ENCODE measurements at places on chromosomes 6 and 20. TPM values are rescaled to one million over a fixed set of nuclear protein-coding genes. Genes with fewer than 3 reads are reported as not detected.
A peak's percentile ranks its signal among the peaks of the same experiment; 100 is the strongest.

GRCh38 chr20:44532981-44533331, 11.1 kb upstream of the SERINC3 start:
- DNase-seq, result no peak

- DNase-seq, result no peak
Observed at GRCh38 chr6:145977881-145978280, 13.7 kb upstream of the SHPRH start.

DNA sequence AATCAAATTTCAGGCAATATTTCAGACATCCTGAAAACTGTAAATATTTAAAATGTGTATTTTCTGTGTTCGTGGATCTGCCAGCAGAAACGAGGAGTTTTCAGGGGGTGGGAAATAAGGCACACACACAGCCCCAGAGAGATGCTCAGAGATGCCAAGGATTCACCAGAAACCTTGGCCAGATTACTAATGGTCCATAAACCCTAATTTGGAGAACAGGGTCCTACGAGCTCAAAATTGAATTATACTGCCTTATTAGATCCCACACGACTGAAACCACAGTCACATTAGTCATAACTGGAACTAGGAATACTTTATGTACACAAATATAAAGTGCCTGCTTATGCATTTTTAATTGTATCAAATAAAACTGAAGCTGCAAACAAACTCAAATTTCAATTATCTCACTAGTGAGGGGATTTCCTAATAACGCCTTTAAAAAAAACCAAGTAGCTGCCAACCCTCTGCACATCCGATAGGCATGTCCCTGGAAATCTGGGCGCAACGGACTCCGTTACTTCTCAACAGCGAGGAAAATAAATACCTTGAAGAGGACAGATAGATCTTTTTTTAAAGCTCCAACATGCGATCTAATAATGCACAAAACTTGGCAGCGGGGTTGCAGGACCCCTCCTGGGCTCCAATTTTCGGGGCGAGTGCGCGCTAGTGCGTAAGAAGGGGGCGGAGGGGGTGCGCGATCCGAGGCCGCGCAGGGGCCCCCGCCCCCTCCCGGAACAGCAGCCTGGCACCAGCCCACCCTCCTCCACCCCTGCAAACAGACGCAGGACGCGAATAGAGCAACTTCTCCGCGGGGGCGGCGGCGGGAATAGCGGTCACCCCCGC, 897 bp downstream of the CHD6 start:
- DNase-seq, result peak; percentile 77

Gene SAPCD1
- 0.57 TPM for total RNA-seq

GRCh38 chr20:21719592-21720214, 14.2 kb downstream of the PAX1 start:
- no peak for DNase-seq

- no peak for DNase-seq
Observed at GRCh38 chr6:79453558-79454042, 83.6 kb downstream of the LCA5 start.

DNA sequence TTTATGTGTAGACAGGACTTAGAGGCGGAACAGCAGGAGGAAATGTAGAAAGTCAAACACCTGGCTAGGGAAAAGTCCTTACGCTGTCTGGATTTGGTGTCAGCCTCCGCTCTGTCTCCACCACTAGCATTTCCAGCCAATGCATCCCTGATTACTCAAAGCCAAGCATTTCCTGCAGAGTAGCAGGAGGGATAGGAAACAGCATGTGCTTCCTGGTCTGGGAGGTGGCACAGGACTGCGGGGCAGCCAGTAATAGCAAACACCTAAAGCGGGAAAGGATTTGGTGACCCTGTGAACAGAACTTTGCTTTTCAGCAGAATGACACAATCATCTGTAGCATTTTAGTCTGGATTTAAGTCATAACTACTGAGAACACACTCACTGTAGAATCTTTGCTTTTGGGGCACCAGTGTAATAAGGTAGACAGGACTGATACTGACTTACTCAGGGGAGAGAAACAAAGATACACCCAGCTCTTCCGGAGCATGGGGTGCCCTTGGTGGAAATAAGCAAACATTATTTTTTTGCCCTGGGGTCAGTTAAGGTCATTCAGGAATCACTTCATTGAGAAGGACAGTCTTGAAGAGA, 133.3 kb upstream of the AHI1 start:
- no peak for DNase-seq

Gene FOXA2
- total RNA-seq, result not detected

Gene MAFB
- 17.7 TPM for total RNA-seq

Gene VSX1
- 0.14 TPM for total RNA-seq

DNA sequence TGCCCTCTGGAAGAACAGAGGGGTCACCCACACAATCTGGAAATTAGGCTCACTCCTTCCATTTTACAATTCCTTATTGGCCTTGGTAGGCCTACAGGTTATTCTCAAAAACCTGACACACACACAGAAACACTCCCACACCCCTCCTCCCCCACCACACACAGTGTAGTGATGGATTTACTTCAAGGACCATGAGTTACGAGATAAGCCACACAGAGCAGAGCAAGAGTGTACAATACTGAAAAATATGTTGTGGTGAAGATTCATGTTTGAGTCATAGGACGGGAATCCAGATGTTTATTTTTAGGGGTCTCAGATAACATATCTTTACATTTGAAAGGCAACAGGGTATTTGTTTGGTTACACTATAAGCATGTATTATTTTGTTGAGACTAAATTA, 291.9 kb downstream of the PLCB1 start:
- no peak for DNase-seq

GRCh38 chr6:138229663-138230179, 11.4 kb upstream of the PBOV1 start:
- no peak for DNase-seq

Gene CAGE1
- 0.11 TPM for total RNA-seq

Gene STX16
- total RNA-seq, result 23.8 TPM

DNA sequence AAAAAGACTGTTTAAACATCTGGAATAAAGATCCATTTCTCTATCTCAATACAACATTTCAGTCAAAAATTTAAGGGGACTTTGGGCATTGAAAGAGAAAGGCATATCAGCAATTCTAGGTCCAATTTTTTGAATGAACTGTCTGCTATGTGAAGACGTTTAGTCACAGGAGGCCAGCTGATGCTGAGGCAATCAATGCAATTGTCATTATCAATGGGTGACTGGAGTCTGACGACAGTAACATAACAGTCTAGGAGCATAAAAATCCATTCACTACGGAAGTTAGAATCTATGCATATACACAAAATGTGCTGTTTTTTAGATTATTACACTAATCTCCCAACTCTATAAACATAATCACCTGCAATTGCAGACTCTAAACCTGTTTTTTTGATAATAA, 37.8 kb downstream of the TENT5A start:
- no peak for DNase-seq

Gene SNAP91
- total RNA-seq, result 5.5 TPM

Gene PARD6B
- total RNA-seq, result 5.6 TPM

DNA sequence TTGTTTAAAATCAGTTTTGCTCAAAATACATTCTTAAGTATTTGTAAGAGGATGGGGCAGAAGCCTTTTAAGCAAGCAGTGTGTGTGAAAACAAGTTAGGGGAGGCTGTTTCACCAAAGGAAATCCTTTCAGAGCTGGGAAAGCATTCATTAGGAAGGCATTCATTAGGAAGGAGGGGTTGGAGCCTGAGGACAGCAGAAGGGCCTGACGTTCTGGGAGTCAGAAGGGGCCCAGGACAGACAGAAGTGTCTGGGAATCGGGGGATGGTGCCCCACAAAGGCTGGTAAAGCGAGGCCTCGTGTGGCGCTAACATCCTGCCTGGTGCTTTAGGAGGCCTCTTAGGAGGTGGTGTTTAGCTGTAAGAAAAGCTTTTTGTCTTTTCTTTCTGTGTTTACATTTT, 80.6 kb upstream of the NXT1 start:
- DNase-seq, result no peak

DNA sequence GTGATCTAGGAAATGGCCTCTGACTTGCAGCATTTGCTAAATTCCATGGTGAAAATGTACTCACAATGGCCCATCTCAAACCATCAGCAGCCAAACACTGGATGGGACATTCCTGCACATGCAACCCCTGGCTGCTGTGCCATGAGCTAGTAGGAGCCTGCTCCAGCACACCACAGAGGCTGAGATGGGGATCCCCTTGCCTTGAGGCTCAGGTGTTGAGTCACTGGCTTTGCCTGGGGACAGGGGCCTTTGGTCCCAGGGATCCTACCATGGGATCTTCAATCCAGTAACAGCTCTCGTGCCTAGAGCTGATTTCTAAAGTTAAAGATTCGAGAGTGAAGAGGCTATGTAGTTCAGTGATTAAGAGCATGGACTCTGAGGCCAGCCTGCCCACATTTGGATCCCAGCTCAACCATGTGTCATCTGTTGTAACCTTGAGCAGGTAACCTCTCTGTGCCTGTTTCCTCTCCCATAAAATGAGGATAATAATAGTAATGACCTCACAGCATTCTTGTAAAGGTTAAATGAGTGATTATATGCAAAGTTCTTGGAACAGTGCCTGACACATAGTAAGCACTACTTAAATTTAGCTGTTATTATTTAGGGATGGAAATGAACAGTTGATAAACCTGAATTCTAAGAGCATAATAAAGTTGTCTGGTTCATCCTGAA, 16.4 kb downstream of the FOXQ1 start:
- DNase-seq, result no peak

Gene C6orf118
- not detected for total RNA-seq

Gene ZNF334
- total RNA-seq, result 0.57 TPM

GRCh38 chr20:41733151-41733550, 115.0 kb upstream of the CHD6 start:
- no peak for DNase-seq

DNA sequence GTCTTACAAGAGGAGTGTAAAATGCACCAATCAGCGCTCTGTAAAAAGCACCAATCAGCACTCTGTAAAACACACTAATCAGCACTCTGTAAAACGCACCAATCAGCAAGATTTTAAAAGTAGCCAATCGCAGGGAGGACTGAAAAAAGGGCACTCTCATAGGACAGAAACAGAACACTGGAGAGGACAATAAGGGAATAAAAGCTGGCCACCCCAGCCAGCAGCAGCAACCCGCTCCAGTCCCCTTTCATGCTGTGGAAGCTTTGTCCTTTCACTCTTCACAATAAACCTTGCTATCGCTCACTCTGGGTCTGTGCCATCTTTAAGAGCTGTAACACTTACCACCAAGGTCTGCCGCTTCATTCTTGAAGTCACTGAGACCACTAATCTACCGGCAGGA, 1.7 kb upstream of the AIG1 start:
- no peak for DNase-seq

All from Right ventricle myocardium inferior (tissue), 1 donor.